ENCODE measurements at places on chromosomes 2 and 18. TPM values are rescaled to one million over a fixed set of nuclear protein-coding genes. Genes with fewer than 3 reads are reported as not detected.

Gene ALLC
- not detected for total RNA-seq

Gene ALPG
- total RNA-seq: not detected

Gene PRKAG3
- not detected for total RNA-seq

Gene MAP2
- 1.9 TPM for total RNA-seq

Gene B3GNT7
- 23.7 TPM for total RNA-seq

Gene NAT8
- total RNA-seq: not detected
